Renal pelvis (tissue), 12 donors: ENCODE measurements at places on chromosomes 1 and 21.
A peak's percentile ranks its signal among the peaks of the same experiment; 100 is the strongest.

DNA sequence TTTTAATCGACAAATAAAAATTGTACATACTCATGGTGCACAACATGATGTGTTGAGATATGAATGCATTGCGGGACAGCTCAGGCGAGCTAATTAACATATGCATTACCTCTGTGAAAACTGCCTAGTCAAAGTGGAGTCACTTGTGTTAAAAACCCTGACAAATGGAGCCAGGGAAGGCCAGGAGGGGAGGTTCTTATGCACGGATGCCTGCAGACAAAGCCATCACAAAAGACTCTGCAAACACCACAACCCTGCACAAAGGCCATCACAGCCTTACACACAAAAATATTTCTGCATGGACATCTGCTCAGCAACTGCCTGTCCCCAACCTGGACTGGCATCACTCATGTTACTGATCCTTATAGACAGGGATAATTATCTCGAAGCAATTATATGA, 204.4 kb upstream of the AJAP1 start:
- DNase-seq, result no peak

- no peak for DNase-seq
Observed at GRCh38 chr1:111998332-111998731, 8.9 kb upstream of the KCND3 start.

GRCh38 chr1:212971312-212971711, 21.0 kb downstream of the VASH2 start:
- no peak for DNase-seq

DNA sequence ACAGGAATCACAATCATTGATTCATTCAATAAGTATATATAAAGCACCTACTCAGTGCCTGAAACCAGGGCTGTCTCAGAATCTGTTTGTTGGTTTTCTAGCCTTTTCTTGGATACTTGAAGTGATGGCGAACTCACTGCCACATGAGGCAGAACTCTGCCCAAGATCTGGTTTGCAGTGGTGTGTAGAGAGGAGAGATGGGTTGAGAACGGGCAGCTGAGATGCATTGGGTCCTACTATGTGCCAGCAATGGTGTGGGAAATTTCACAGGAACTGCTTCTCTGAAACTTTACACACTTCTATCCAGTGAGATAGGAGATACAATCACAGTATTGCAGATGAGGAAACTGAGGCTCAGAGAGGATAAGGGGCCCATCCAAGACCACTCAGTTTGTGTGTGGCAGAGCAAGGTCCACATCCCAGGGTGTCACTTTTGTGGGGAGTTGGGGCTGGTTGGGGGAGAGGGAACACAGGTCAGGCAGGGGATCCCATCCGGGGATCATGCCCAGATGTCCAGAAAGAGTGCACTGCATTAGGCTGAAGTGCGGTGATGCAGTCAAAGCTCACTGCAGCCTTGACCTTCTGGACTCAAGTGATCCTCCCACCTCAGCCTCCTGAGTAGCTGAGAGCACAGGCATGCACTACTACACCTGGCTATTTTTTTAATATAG, 83.7 kb upstream of the IFFO2 start:
- no peak for DNase-seq

- DNase-seq, result no peak
Observed at GRCh38 chr1:180170546-180171151, 16.0 kb downstream of the QSOX1 start.

DNA sequence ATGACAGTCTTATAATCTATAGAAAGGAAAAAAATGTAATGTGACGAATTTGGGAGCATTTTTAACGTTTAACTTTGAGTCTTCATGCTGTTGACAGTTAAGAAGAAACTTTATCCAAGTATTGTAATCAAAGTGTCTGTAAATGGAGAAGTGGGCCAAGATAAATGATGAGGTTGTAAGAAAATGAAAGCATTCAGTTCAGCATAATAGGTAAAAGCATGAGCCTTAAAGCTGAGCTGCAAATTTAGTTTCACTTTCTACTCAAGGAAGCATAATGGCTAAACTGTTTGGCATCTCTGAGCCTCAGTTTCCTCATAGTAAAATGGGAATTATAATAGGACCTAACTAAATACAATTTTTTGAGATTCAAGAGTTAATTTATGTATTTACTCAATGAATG, 1554.8 kb downstream of the KCNT2 start:
- DNase-seq, result no peak

DNA sequence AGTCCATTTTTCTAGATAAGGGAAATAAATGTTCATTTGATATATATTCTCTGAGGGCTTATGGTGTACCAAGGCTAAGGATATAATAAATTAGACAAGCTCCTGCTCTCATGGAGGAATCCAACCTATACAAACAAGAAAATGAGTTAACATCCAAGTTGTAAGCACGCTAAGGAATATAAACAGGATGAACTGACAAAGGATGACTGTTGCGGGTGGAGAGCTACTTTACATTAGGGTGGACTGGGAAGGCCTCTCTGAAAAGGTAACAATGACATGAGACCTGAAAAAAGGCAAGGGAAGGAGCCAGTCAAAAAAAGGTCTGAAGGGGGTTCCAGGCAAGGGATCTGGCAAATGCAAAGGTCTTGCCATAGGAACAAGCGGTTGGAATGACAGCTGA, 3.1 kb downstream of the BCAR3 start:
- no peak for DNase-seq

- no peak for DNase-seq
Observed at GRCh38 chr1:115113766-115114165, 24.5 kb upstream of the TSPAN2 start.

DNA sequence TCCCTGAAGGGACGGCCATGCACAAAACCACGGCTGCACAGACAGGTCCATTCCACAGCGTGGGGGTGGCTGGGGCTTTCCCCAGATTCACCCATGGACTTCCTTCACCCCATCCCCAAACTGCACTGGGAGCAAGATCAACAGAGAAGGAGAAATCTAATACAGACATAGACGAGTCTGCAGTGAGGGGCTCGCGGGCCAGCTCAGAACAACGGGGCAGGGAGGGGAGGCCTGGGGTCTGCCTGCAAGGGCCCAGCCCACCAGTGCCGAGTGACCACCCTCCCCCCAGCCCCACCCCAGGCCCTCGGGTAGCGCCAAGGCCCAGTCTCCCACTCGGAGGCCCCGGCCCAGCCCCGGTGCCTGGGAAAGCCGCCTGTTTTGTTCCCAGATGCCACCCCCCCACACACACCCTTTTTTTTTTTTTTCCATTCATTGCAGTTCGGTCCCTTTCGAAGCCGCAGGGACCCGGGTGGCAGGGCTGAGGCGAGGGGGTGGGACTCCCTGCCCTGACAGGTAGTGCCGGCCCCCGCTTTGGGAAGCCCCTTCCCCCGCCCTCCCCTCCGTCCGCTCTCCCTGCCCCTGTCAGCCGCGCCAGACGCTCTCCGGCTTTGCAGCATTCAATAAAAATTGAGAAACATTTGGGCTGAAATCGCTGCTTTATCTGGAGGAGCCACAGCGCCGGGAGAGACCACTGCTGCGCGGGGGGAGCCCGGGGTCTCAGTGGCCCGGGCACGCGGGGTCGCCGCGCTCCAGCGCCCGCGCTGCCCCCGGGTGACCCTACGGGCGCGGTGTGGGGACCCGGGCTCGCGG, 543 bp upstream of the EPHB2 start:
- DNase-seq, result peak; percentile 58

GRCh38 chr1:229942501-229942900, 124.5 kb upstream of the GALNT2 start:
- DNase-seq, result no peak

- DNase-seq, result peak; percentile 68
Observed at GRCh38 chr1:180598333-180598974, 33.4 kb upstream of the XPR1 start.

DNA sequence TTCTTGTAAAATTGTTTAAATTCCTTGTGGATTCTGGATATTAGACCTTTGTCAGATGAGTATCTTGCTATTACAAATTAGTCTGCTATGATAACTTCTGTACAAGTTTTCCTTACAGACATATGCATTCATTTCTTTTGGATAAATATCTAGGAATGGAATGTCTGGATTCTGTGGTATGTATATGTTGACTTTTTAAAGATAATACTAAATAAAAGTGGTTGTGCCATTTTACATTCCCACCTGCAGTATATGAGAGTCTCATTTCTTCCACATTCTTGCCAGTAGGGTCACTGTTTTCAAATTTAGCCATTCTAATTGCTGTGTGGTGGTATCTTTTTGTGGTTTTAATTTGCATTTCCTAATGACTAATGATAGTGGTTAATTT, 53.9 kb downstream of the SYDE2 start:
- no peak for DNase-seq

GRCh38 chr1:13513895-13514546, at the start of gene LRRC38:
Gene LRRC38, minus strand, starts transcription at chr1:13514003. Its CDS starts 410 bp downstream, at chr1:13513593.
- no peak for DNase-seq

- no peak for DNase-seq
Observed at GRCh38 chr1:100924991-100925390, 29.1 kb downstream of the SLC30A7 start.

GRCh38 chr1:193281894-193282293, 95.5 kb upstream of the B3GALT2 start:
- DNase-seq, result no peak
